ENCODE measurements at places on chromosomes 7 and 10.

GRCh38 chr7:16204953-16205352, 216.4 kb downstream of the CRPPA start:
- no peak for DNase-seq

GRCh38 chr7:1851721-1852516, 181.8 kb downstream of the ELFN1 start:
- DNase-seq: no peak

DNA sequence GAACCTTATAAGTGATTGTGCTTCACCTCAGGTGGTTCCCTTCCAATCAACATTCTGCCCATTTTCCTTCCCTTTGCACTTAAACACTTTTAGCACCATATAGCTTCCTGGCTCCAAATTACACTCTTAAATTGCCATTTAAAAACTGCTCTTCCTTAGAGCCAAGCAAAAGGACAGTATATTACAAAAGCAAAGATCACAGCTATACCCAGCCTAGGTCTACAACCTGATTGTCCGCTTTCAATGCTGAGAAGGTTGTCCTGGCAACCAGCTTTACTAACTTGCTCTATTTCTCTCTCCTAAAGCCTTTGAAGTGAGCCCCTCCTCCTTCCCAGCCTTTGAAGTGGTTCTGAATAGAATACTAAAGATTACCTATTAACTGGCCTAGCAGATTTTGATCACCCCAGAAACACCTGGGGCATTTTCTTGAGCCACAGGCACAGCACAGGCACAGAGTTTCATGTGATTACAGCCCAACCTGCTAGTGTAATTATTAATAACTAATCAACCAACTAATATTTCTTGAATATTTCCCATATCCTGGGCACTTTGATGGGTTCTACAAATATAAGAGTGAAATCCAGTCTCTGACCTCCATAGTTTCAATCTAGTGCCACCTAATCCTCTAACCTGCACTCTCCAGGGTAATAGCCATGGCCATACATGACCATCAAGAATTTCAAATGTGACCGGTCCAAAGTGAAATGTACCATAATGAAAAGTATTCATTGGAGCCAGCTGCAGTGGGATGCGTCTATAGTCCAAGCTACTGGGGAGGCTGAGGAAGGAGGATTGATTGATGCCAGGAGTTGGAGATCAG, 63.6 kb upstream of the TRIM24 start:
- DNase-seq: no peak

- DNase-seq: no peak
Observed at GRCh38 chr7:39027491-39027890, 49.8 kb downstream of the POU6F2 start.

DNA sequence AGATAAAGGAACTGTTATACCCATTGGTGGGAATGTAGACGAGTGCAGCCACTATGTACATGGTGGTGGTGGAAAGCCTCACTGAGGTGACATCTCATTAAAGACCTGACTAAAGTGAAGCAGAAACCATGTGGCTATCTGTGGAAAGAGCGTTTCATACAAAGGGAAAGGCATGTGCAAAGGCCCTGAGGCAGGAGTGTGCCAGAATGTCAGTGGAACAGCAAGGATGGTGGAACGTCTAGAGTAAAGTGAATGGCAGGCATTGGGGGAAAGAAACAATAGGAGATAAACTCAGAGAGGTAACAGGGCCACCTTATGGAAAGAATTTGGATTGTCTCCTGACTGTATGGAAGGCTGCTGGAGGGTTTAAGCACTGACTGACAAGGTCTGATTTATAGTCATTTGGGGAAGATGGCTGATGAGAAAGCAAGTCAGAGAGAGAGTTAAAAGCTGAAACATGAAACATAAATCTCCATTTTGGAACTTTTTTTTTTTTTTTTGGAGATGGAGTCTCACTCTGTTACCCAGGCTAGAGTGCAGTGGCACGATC, 245.7 kb downstream of the STK31 start:
- no peak for DNase-seq

- DNase-seq: no peak
Observed at GRCh38 chr10:28403090-28403489, 100.2 kb upstream of the MPP7 start.

DNA sequence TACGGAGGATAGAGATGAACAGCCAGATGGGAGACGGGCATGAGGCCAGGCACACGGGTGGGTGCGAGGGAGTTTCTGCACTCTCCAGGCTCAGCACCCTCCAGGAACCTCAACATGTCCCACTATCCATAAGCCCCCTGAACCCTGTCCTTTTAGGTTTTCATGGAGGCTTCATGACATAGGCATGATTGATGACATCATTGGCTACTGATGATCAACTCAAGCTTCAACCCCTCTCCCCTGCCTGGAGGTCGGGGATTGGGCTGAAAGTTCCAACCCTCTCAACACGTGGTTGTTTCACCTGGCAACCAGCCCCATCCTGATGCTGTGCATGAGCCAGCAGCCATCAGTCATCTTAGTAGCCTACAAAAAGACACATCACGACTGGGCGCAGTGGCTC, 360.7 kb upstream of the AUTS2 start:
- DNase-seq: no peak

GRCh38 chr10:59906417-59907202, at the start of gene CCDC6:
Gene CCDC6, minus strand, starts transcription at chr10:59906556. Its CDS starts 132 bp downstream, at chr10:59906424.
- peak; percentile 85 for DNase-seq

DNA sequence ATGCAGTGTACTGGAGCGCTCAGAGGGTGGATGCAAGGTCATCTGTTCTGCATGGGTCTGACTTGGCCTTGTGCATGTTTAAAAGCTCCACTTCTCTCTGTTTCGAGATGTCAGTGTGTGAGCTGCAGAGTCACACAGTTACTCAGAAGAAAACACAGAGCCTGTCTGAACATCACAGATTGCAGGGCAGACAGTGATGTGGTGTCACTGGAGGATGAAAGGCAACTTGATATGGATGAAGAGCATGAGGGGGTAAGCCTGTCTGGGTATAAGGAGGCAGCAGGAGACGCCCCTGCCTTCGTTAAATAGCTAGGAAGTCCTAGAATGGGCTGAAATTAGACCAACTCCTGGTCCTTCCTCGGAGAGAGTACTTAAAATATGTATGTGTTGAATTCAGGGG, 67.5 kb upstream of the LRRC18 start:
- DNase-seq: no peak

GRCh38 chr10:23818484-23818883, 379.6 kb downstream of the OTUD1 start:
- no peak for DNase-seq

- DNase-seq: no peak
Observed at GRCh38 chr7:46557781-46558180, 636.7 kb upstream of the IGFBP3 start.

DNA sequence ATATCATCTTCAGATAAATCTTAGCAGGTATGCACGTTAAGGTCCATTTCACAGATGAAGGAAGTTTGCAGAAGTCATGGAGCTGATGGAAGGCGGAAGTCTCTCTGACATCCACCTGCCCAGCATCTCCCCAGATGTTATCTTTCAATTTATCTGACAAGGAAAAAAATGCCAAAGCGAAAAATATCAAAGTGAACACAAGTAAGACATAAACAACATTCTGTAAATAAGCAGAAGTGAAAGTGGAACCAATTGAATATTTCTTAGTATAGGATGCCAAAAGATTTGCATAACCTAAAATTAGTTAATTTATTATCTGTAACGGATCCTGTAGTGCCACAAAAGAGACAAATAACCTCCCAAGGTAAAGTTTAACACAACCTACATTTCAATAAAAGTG, 73.6 kb upstream of the NEBL start:
- no peak for DNase-seq

- DNase-seq: no peak
Observed at GRCh38 chr10:100978121-100978900, 9.0 kb downstream of the MRPL43 start.

- DNase-seq: no peak
Observed at GRCh38 chr10:25107756-25108155, 67.0 kb upstream of the GPR158 start.

DNA sequence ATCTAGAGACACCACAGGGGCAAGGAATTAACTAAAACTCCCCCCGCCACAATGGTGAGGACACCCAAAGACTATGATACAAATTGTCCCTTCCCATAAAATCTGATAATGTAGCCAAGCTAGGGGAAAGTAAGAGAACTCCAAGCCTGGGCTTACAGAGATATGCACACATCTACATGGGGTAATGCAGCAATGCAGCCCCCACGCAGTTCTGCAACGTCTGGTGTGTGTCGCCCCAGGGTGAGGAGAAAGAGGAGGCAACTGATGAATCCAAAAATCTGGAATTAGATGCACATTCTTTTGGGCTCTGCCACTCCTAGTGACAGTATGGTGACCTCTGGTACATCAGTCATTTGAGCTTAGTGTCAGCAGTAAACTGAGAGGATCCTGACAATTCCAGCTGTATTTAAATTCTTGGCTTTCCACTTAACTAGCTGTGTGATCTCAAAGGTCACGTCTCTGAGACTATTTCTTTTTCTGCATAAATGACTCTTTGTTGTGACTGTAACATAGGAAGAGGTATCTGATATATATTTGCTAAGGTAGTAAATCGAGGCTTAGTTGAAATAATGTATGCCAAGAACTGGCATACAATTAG, 51.5 kb downstream of the PIP4K2A start:
- no peak for DNase-seq

DNA sequence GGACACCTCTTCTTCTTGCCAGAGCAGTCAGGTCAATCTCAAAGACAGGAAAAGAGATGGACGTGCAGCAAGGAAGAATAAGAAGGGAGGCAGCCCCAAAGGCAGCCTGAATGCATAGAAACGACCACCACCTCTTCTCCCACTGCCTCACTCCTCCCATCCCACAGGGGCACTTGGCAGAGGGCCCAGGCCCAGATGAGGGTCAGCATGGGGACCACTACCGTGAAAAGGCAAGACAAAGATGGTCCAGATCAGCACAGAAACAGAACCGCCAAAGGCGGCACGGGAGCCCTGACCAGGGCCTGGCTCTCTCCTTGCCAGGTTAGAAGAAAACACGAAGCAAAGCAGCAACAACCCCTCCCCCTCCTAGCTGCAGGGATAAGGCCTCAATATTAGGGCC, 1.9 kb upstream of the NDST2 start:
- no peak for DNase-seq

GRCh38 chr7:157738066-157738460, 401.3 kb downstream of the DNAJB6 start:
- DNase-seq: no peak

- no peak for DNase-seq
Observed at GRCh38 chr7:106731187-106731586, 70.2 kb upstream of the CCDC71L start.

GRCh38 chr10:131972474-131973071, 9.2 kb downstream of the BNIP3 start:
- DNase-seq: no peak

DNA sequence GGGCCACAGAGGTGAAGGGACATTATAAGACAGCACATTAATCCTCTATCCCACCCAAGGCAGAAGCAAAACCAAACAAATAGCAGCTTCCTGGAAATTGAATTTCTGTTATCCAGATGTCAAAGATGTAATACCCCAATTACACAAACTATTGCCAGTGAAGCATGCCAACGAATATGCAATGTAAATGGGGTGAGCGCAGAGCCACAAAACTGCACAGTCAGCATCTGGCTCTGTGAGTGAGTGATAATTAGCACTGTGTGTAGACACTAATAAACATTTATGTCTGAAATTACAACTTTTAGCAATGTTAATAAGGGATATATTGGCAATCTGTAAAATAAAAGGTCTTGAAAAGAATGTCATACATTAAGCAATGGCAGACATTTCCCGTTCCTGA, 3.2 kb downstream of the BEND7 start:
- no peak for DNase-seq

DNA sequence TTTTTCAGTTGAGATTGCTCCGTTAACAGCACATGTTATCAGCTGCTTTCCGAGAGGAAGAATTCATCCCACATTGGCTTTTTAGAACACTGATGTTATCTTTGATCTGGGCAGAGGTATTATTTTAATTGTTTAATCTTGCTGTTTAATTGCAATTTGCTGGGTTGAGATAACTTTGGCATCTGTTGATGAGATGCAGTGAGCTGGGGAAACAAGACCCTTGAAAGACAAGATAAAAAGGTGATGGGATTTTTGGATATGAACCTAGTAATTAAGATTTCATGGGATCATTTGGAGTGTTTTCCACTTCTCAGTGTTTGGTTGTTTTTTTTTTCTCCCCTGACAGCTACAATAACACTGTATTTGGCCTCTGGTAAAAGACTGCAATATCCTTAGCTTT, 4.5 kb downstream of the CELF2 start:
- no peak for DNase-seq

DNA sequence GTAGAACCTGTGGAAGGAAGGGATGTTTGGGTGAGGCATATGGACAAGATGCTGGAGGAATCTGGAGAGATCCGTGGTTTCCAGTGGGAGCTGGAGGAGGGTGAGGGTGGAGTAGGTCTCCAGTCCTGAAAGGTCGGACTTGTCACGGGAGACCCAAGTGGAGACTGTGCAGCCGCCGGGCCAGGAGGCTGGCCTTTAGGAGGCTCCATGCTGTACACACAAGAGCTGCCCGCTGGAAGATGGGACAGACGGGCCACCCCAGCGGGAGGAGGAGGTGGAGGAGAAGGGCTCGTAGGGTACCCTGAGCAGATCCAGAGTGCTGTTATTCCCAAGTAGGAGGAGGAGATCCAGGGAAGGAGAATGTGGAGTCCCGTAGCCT, 106.7 kb downstream of the NKX6-2 start:
- no peak for DNase-seq

GRCh38 chr10:79049931-79050895, 18.6 kb upstream of the ZMIZ1 start:
- DNase-seq: no peak

- DNase-seq: no peak
Observed at GRCh38 chr10:70809726-70810125, 6.0 kb upstream of the SGPL1 start.

DNA sequence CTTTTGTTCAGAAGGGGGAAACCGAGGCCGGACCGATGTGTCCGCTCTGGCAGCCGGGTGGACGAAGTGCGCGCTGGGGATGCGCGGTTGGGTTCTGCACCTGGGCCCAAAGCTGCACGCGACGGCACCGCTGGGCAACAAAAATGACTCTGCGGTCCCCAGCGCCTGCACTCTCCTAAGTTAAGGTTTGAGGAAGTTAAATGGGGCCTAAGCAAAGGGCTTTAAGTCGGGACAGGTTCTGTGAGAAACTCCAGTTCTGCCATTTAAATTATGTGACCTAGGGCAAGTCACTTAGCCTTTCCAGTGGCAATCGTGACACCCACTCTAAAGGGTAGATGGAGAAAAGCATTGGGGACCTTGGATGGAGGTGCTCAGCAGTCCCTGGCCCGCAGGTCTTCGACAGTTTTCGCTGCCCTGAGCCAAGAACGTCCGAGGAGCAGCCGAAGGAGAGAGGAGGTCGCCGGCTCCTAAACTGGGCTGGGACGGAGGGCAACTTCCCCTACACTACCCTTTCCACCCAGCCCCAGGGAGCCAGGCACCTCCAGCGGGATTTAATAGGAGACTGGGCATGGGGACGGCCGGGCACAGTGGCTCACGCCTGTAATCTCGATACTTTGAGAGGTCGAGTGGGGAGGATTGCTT, 534 bp upstream of the ACBD5 start:
- no peak for DNase-seq

- DNase-seq: no peak
Observed at GRCh38 chr10:6498771-6499170, 81.3 kb downstream of the PRKCQ start.

GRCh38 chr10:124095096-124095495, 1.7 kb upstream of the CHST15 start:
- no peak for DNase-seq

- no peak for DNase-seq
Observed at GRCh38 chr7:99863847-99864440, 12.9 kb downstream of the OR2AE1 start.

GRCh38 chr7:128356546-128357216, 4.8 kb downstream of the PRRT4 start:
- DNase-seq: no peak
